NB4 (cell line): ENCODE measurements at places on chromosomes 4 and X.

DNA sequence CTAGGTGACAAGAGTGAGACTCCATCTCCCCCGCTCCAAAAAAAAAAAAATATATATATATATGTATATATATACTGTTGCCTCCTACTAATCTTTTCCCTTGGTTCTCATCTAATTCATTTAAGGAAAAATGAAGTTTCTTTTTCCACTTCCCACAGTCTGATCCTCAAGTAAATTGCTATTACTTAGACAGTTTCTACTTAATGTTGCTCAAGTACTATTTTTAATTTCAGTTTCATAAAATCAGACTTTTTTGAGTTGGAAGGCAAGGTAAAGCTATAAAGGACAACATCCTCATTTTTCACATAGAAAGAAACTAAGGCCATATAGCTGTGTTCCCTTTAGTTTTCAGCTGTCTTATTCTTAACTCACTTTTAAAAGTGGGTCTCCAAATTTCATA, 5.8 kb downstream of the RXFP1 start:
- DNase-seq: no peak

GRCh38 chrX:88982183-88982582, 235.2 kb downstream of the CPXCR1 start:
- DNase-seq: no peak

DNA sequence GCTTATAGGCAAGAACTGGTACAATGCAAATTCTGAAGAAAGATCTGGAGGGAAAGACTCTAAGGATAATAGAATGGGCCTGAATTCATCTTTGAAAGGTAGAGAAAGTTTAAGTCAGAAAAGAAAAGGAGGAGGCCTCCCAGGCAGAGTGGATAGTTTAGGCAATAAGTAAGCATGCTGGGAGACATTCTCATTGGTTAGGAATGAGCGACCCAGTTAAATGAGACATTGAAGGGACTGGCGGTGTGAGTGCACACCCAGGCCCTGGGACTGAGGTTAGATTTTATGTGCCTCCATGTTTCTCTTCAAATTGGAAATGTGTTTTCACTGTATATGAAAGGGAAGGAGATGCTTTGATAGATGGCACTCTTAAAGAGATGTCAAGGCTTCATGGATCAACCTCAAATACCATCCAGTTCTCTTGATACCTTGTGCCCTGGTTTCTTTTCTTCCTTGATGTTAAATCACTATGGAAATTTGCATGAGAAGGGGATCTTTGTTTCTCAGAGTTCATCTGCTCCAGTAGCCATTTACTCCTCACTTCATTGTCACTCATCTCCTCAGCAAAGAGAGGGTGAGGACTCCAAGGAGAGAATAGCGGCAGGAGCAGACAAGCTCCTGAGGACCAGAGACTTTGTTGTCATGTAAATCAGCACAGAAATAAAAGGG, 584.2 kb upstream of the INTU start:
- DNase-seq: no peak

DNA sequence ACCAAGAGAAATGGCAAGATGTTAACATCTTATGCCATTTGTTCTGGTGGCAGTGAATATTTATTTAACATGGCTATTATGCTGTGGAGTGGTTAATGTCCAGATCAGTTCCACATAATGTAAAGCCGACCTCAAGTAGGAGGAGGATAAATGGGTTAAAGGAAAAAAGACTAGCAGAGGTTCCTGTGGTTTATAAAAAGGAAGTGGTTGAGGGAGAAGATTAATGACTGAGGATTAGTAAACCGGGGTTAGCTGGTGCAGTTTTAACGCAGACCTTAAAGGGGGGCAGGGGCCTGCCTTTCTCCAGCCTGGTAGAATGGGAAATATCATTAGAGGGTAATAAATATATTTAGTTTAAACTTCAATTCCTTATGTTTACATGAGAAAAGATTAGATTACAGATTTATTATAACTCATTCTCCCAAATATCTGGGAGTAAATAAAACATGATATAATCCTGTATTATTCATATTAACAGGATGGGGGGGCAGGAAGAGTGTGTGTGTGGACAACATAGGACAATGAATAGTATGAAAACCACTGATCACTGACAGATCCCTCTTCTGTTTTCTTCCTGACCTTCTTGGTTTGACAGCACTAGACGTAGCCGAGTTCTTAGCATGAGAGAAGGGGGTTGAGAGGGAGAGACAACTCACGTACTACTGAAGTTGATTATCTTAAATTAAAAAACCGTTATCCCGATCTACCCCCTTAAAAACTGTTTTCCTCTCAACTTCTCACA, 124.1 kb upstream of the LIMCH1 start:
- peak; percentile 29 for DNase-seq

DNA sequence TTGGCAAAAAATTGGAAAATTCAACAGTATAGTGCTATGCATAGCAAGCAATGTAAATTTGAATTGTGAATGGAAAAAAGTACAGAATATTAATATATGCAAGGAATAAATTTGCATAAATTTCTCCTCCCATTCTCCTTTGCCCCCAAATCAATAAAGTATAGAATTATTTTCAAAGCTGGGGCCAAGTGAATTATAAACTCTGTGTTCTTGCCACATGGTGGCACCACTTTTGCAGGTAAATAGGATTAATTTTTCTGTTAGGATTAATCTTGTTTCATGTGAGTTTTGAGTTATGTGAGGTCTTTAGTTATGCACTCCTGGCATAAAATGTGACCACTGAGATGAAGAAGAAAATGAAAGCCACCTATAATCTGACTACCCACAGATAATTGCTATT, 19.9 kb downstream of the COPS4 start:
- DNase-seq: peak; percentile 34

GRCh38 chrX:31213941-31214340, 142.1 kb upstream of the FTHL17 start:
- peak; percentile 3 for DNase-seq

GRCh38 chr4:117515921-117516320, 430.5 kb upstream of the TRAM1L1 start:
- no peak for DNase-seq

DNA sequence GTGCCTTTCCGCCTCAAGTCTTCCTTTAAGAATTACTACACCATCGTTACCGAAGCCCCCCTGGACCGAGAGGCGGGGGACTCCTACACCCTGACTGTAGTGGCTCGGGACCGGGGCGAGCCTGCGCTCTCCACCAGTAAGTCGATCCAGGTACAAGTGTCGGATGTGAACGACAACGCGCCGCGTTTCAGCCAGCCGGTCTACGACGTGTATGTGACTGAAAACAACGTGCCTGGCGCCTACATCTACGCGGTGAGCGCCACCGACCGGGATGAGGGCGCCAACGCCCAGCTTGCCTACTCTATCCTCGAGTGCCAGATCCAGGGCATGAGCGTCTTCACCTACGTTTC, 2.2 kb downstream of the PCDH10 start:
- no peak for DNase-seq

GRCh38 chr4:178738026-178738425, 1295.8 kb upstream of the AGA start:
- DNase-seq: no peak

DNA sequence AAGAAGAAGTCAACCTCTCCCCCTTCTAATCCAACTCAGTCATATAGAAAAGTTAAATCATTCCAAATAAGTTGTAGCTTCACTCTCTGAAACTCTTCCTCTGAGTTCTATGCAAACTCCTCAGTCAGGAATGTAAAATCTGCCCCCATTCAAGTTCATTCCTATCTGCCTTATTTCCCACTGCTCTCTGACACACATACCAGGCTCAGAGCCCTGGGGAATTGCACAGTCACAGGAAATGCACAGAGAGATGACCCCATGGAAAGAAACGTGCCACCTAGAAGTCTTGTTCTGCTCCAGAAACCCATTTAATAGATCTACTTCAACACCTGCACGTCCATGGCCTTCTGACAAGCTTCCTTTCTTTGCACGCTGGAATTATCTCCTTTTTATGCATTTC, 236.0 kb upstream of the VCX3A start:
- DNase-seq: peak; percentile 0

DNA sequence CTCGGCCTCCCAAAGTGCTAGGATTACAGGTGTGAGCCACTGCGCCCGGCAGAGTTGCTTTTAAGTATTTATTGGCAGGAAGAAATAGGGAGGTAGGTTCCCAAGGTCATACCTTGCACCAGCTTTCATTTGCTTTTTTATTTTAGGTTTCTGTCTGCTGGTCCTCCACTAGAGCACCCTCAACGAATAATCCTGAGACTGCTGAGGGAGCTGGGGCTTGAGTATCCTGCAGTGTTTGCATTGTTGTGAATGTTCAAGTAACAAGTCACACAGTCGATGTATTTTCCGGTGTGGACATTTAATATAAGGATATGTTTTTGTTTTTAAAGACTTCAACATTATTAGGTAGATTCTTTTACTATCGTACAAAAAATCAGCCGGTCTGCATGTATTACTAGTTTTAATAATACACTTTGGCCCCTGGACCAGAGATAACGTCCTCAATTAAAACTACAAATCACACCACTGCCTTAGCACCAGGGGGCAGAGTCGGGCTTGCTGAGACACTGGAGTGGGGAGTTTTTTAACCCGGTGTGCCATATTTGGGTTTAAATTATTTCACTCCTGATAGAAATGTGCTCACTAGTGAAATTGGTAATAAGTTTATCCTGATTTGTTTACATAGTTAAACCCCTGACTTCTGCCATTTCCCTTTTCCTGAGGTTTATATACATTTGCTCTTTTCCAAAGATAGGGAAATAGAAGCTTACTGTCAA, 11.6 kb downstream of the SMIM20 start:
- DNase-seq: peak; percentile 58

DNA sequence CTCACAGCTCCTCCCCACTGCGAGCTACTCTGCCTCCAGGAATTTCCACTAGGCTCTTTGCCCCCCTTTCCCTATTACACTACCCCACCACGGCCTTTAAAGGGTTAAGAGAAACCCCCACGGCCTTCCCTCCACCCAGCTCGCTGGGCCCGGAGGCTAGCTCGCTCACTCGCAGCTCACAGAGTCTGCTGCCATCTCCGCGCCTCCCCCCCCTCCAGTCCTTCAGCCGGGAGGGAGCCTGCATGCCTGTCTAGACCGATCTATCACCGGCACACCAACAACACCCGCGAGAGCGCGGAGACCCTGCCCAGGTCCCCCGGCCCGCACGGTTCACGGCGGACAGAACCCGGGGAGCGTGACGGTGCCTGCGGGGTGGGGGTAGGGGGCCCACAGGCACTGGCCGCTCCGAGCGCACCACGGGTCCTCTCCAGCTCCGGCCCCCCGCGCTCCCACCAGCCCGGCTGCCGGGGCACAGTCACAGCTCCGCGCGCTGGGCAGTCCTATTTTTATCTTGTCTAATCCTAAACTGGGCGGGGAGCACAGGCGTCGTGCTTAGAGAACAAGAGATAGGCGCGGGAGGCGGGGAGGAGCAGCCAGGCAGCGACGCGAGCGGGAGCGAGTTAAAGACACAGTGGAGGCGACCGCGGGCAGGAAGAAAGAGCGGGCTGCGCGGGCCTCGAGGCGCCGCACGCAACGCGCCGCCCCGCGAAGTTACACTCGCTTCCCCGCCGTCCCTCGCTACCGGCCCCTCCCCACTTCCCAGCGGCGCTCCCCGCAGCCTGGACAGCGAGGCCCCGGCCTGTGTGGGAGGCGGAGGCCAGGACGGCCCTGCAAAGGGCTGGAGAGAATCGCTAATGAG, 3.5 kb downstream of the BCOR start:
- DNase-seq: peak; percentile 46

DNA sequence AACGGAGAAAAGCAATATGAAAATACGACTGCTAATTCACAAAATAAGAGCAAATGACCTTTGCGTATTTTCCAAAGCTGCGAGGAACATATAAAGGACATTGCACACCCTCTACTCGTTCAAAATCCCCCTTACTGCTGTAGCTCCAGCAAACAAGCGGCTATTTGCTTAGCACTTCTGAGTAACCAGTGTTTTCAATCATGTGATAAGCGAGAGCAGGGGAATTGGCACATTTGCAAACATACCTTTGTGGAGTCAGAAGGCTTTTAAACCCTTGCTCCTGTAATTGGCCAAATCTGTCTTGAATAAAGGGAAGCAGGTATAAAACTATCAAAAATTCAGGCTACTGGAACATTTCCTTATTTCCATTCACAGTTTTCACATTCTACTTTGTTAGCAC, 610.2 kb downstream of the UBE2NL start:
- DNase-seq: no peak

DNA sequence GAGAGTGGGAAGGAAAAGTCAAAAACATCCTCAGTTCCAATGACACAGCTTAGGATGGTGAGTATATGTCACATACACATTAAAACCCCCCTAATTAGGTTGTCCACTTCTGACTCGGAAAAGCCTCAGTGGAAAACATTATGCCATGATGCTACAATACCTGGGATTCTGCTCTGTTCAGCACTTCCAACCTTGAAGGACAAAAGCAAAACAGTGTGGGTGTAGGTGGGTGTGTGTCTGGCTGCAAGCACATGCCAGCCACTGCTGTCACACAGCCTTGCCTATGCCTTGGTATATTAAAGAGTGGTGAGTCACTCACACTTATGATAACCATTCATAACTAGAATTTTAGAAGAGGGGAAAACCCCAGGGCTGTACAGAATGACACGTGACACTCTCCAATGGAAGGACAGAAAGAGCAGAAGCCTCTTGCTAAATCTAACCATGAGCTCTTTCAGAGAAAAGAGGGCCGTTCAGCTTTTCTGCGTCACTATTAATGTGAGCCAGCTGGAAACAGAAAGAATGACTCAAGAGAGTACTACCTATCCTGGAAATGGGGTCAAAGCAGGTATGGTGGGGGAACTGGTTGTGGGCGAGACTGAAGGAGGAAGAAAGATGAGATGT, 159.6 kb downstream of the TET2 start:
- DNase-seq: no peak

GRCh38 chrX:148204195-148204594, 223.1 kb downstream of the FMR1NB start:
- DNase-seq: no peak

DNA sequence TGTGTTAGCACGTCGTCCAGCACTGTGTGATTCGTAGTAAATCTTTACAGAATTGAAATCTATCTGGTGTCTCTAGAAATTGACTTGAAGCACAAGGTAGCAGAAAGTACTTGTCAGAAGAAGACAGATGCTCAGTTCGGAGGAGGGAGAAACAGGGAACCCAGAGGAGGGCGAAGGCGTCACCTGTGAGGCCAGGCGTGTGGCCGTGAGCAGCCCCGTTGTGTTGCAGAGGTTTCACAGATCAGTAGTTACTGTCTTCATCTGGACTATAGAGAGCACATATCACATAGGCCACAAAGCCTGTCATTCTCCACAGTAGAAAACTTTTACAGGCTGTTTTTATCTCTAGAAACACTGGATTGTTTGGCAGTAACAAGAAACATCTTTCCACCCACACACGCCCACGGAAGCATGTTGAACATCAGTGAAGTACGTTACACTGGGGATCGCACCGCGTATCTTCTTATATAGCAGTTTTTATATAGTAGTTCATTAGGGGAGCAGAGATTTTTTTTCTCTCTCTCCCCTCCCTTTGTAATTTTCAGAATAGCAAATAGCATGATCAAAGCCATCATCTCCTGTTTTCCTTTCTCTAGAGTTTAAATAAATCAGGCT, 48.1 kb upstream of the TLR3 start:
- no peak for DNase-seq

DNA sequence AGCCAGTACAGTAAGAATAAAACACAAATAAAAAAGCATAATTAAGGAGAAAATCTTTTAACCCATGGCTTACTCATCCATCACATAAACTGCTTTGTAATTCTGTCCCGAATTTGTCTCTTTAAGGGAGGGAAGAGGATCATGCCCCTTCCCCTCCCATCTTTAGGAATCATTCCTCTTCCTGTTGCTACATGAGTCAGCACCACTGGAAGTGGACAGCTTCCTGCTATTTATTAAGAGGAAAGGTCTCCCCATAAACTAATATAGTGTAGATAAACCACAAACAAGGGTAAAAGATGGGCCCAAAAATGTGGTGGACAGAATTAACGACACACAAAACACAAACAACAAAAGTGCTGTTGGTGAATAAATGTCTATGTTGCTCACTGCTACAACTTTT, 75.8 kb downstream of the PPP3CA start:
- no peak for DNase-seq
